ENCODE measurements at places on chromosomes 12 and 14. TPM values are rescaled to one million over a fixed set of nuclear protein-coding genes. Genes with fewer than 3 reads are reported as not detected.
A peak's percentile ranks its signal among the peaks of the same experiment; 100 is the strongest.

ITGB7 gene
- total RNA-seq, result not detected

RFX4 gene
- total RNA-seq, result not detected

GRCh38 chr12:2820432-2820831 lies 8.0 kb downstream of the ITFG2 start:
- DNase-seq, result no peak

- DNase-seq, result peak; percentile 80
Observed at GRCh38 chr14:75871181-75871880, 110.5 kb downstream of the TGFB3 start.

All from lung microvascular endothelial cell (primary cell).